ENCODE measurements at places on chromosomes 4 and X. TPM values are rescaled to one million over a fixed set of nuclear protein-coding genes. Genes with fewer than 3 reads are reported as not detected.

The PHKA1 gene
- total RNA-seq = not detected

The TIGD4 gene
- 3.1 TPM for total RNA-seq

The TCP11X2 gene
- total RNA-seq = not detected

The ENOX2 gene
- total RNA-seq = 6.0 TPM

The HAND2 gene
- not detected for total RNA-seq

The MAPK10 gene
- total RNA-seq = 423 TPM

The C4orf50 gene
- total RNA-seq = 0.32 TPM

The RBMXL3 gene
- total RNA-seq = not detected

The MAGEA12 gene
- not detected for total RNA-seq

The EMCN gene
- not detected for total RNA-seq

The TMSB15A gene
- not detected for total RNA-seq

The CXCL1 gene
- not detected for total RNA-seq

The FGFBP1 gene
- not detected for total RNA-seq

The FAM156A gene
- 7.2 TPM for total RNA-seq

The CHRDL1 gene
- not detected for total RNA-seq

The TBC1D8B gene
- total RNA-seq = not detected

The PCDH19 gene
- not detected for total RNA-seq

The GAGE12H gene
- total RNA-seq = not detected

The ZC4H2 gene
- total RNA-seq = 13.3 TPM

The RBM46 gene
- not detected for total RNA-seq

The CLNK gene
- total RNA-seq = not detected

The HPGDS gene
- not detected for total RNA-seq

The ATG4A gene
- 11.5 TPM for total RNA-seq

The CT83 gene
- not detected for total RNA-seq

The EXOC1L gene
- total RNA-seq = not detected
